ENCODE measurements at places on chromosomes 1 and 21.

DNA sequence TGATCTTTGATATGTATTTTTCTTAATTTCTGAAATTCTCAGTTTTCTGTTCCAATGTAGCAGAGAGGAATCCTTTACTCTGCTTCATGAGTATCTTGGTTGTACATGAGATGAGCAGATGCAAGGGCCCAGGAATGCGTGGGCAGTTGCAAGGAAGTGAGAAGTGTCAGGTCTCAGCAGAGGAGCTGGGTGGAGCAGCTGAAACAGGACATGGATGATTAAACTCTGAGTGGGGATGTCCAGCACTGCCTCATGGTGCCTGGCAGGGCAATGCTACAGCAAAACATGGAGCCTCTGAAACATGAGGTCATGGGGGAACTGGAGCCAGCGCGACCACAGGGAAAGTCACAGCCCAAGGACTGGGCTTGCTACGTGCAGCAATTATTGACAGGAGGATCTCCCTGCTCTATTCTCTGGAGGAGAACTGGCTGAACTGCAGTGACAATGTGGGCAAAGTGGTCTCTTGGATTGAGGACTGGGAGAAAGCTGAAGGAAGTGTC, 48.4 kb downstream of the COLGALT2 start:
- peak; percentile 79 for DNase-seq

- no peak for DNase-seq
Measured at GRCh38 chr1:11518791-11519628, 40.1 kb downstream of the DISP3 start.

DNA sequence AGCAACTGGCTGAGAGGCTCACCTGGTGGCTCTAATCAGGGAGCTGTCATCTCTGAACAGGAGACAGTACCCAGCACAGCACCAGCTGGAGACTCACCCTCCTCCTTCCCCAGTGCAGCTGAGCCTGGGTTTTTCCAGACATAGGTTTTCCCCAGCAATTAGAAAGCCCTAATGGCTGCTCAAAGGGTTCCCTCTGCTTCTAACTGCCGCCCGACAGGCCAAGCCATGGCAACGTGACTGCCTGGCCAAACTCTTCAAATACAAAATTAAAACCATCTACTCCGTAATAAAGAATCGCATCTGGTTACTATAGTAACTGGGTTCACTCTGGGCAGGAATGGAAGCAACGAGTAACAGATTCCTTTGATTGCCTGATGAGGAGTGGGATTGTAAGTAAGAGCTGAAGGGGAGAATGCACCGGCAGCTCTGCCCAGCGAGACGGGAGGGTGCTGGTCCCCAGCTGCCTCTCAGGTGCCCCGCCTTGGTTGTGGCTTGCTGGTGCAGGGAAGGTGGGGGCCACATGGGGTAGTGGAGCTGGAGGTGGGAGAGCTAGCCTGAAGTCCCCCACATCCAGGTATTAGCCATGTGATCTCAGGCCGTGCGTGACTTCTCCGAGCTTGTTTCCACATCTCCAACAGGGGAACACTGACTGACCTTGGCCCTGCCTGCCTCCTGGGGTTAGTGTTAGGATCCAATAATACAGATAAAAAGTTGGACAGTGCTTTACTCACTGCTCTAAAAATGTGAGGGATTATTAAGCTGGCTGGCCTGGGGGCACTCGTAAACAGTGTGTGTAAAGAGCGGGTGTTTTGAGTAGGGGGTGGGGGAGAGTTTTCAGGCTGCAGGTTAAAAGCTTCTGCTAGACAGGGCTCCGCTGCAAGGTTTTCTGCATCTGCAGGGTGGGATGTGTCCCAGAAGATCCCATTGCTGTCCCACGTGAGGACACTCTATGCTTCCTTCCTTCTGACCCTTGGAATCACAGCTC, 94.2 kb downstream of the KCNN3 start:
- DNase-seq = no peak

GRCh38 chr1:67874501-67875111, 41.3 kb upstream of the GNG12 start:
- DNase-seq = peak; percentile 37

- DNase-seq = no peak
Measured at GRCh38 chr1:59433440-59433813, 136.5 kb downstream of the FGGY start.

DNA sequence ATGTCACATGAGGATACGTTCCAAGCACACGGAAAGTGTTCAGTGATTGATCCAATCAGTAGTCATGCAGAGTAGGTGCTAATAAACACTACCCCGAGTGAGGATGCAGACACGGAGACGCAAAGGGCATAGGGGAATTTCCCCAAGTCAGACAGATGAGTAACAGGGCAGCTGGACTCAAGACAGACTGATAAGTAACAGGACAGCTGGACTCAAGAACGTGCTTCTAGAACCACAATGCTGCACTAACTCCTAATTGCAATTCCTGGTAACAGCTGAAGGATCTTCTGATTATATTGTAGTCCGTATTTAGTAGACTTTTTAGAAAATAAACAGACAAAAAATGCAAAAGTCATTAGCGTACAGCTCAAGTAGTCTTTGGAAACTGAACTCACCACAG, 1.9 kb upstream of the OR2T10 start:
- no peak for DNase-seq

DNA sequence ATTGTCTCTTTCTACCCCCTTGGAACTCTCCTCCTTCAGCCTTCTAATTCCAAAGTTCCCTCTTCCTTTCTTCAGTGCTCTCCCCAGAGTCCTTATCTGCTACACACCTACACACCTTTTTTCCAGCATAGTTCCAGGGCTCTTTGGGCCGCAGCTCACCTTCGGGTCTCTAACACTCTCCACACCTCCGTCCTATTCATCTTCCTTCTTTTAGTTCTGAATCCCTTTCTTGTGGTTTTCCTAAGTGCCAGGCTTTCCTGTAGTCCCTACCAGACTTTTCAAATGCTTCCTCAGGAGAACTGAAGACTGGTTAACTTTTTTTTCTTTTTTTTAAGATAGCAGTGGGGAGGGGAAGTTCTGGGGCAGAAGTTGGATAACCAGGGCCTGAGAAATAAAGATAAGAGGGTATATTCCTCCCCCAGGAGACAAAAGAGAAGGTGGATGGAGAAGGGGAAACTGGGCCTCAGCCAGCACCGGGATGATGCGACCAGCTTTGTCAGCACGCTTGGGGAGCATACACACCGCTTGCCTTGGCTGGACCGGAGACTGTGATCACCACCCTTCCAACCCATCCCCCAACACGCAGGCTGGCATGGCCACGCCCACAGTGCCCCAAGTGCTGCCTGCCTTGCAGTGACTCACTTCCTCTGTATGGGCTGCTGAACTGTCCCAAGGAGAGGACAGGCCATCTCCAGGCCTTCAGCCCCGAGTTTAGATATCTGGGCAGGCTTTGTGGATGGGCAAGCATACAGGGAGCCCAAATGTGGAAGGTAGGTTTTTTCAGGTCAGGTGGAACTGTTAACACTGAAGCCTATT, 2.5 kb upstream of the CERS2 start:
- peak; percentile 27 for DNase-seq

DNA sequence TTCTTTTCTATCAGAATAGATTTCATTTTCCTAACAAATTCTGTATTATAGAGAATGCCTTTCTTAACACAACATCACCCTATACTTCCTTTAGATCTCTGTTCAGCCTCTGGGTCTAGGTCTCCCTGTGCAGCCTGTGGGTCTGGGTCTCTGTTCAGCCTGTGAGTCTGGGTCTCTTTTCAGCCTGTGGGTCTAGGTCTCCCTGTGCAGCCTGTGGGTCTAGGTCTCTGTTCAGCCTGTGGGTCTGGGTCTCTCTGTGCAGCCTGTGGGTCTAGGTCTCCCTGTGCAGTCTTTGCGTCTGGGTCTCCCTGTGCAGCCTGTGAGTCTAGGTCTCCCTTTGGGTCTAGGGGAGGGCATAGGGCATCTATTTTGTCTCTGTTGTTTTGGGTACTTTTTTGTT, 59.6 kb upstream of the DIP2A start:
- DNase-seq = no peak

DNA sequence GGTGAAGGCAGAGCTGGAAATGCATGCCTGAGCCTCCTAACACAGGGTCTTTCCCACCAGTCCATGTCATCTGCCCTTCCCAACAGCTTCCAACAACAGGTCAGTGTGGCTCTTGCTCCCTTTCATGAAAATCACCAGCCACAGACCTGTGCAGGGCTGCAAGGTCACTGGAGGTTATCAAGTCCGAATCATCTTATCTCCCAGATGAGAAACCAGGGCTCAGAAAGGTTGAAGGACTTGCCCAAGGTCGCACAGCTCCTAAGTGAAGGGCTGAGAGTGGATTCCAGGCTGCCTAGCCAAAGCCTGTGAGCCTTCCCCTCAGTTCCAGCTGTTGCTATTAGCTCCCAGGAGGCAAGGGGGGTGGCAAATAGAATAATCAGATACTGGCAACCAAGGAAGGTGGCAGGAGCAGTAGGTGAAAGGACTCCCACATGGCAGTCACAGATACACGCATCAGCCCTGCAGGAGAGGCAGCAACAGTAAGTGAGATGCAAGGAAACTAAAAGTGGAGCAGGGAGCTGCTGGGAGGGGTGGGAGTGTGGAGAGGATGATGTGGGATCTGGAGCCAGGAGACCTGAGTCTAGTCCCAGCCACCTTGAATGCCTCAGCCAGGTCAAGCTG, 74.2 kb downstream of the SSBP3 start:
- no peak for DNase-seq

DNA sequence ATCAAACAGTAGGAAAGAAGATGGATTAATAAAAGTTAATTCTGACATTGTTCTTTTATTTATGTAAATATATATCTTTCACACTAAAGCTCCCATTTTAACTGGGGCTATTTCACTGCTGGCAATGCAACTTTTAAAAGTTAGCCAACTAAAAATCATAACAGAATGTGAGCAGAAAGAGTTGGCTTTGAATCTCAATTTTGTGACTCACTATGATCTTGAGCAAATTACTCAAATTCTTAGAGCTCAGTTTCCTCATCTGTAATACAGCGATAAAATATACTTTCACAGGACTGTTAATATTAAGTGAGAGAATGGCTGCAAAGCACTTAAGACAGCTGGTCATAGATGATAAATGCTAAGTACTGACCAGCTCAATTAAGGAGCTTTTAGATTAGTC, 10.8 kb downstream of the EFCAB14 start:
- no peak for DNase-seq
